ENCODE measurements at places on chromosomes 1 and 21. TPM values are rescaled to one million over a fixed set of nuclear protein-coding genes. Genes with fewer than 3 reads are reported as not detected.
A peak's percentile ranks its signal among the peaks of the same experiment; 100 is the strongest.

DNA sequence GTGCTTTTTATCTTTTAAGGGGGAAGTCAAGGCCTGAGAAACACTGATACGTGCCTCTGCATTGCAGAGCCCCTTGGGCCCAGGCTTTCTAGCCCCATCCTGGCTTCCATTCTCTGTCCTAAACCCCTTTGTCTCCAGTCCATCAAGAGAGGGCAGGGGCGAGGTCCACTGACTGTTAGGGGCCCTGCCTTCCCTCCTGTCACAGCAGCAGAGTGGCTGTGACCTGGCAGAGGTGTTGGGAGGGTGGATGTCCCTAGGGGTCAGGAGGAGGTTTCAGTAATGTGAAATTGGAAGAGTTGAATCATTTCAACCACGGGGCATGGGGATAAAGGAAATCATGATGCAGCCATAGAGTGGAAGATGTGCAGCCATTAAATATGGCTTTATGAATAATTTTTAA lies 24.0 kb downstream of the SOX13 start:
- DNase-seq, result no peak

PWP2 gene
- total RNA-seq, result 69.6 TPM

INTS7 gene
- 32.9 TPM for total RNA-seq

RGS8 gene
- total RNA-seq, result not detected

DEPDC1 gene
- total RNA-seq, result 20.9 TPM

GRCh38 chr1:185263292-185263691 lies 53.8 kb downstream of the IVNS1ABP start:
- DNase-seq, result no peak

ESRRG gene
- not detected for total RNA-seq

DNA sequence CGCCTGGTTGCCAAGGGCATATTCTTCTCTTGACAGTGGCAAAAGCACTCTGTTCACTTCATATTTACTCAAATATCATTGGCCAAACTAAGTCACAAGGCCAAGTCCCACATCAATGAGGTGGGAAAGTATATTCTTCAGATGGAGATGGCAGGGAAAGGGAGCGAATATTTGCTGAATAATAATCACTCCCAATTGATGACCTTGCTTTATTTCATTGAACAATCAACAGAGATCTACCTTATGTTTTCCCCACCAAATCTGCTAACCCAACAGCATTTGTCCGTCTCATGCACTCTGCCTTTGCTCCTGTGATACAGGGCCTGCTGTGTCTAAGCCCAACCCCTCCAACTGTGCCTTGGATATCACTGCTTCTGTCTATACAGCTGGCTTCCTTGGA lies 45.2 kb upstream of the PCP4 start:
- no peak for DNase-seq

RGS18 gene
- 4.0 TPM for total RNA-seq

- DNase-seq, result no peak
These were observed 45.1 kb upstream of the COP1 start for GRCh38 chr1:176252191-176252590.

- no peak for DNase-seq
These were observed 8.0 kb upstream of the DNAJB4 start for GRCh38 chr1:77996734-77997133.

ZSWIM5 gene
- total RNA-seq, result 1.4 TPM

DNA sequence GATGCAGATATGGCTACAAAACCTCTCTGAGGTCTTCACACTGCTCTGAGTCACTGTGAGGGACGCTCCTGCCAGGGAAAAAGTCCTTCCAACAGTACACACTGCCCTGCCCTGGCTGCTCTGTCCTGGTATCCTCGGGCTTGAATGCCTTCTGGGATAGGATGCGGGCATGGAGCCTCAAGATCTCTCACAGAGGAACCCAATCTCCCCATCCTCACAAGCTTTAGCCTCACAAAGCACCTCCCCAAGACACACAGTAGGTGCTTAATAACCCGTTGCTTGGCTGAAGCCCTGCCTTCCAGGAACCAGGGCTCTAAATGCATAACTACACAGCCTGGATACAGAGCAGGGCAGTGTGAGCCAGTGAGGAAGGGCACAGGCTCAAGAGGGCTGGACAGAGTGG lies 9.2 kb downstream of the RAP1GAP start:
- DNase-seq, result no peak

- DNase-seq, result no peak
These were observed 28.6 kb downstream of the PLPPR4 start for GRCh38 chr1:99292886-99293285.

CSMD2 gene
- total RNA-seq, result not detected

- no peak for DNase-seq
These were observed 825 bp downstream of the FABP3 start for GRCh38 chr1:31372051-31372450.

RHEX gene
- total RNA-seq, result 0.86 TPM

DNA sequence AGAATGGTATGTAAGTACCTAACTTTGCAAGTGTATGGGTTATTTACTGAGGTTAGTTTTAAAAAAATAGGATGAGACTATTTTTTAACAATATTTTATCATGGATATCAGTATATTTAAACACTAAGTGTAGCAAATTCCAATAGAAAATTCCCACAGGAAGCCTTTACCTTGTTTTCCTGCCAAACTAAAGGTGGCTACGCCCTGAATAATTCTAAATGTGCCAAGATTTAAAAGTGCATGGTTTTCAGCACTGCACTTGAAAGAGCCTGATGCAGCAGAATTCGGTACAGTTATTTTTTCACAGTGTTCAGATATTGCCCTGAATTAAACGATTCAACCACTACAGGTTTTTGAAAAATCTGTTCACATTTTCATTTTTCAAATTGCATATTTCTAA lies 1622.8 kb upstream of the B3GALT2 start:
- DNase-seq, result no peak

- DNase-seq, result no peak
These were observed 20.8 kb downstream of the LRRC52 start for GRCh38 chr1:165564561-165564960.

GRCh38 chr1:10878469-10878868 lies 82.0 kb upstream of the CASZ1 start:
- no peak for DNase-seq

DNA sequence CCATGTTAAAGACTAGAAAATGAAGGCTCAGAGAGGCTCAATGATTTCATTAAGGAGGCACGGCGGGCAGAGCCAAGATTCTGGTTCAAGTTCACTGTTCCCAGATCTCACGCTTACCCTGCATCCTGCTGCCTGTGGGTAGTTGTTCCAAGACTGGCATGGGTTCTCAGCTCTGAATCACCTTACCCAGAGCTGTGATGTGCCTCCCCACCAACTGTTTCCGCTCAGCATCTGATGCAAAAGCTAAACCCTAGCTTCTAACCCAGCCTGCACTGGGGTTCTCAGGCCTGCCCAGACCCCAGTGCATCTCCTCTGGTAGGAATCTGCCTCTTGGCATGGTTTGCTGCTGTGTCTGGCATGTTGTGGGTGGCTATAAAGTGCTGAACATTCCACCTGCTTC lies 11.8 kb downstream of the TNR start:
- DNase-seq, result no peak

DNA sequence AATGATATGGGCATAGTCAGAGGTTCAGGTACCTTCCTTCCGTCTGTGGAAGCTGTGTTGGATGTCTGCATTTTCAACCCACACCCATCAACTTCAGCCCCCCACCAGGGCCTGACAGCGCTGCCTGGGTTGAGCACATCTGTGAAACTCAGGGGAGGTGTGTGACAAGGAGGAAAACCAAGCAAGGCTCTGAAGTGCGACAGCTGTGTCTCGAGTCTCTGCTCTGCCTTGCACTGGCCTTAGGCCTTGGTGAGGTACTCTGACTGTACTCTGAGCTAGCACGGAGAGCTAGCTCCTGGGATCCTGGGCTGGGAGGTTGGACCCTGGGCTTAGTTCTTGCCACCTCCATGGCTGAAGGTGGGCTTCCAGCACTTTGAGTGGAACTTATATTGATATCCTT lies 9.1 kb downstream of the VANGL2 start:
- no peak for DNase-seq

- DNase-seq, result no peak
These were observed 175.3 kb downstream of the GALNT2 start for GRCh38 chr1:230242326-230242725.

DNA sequence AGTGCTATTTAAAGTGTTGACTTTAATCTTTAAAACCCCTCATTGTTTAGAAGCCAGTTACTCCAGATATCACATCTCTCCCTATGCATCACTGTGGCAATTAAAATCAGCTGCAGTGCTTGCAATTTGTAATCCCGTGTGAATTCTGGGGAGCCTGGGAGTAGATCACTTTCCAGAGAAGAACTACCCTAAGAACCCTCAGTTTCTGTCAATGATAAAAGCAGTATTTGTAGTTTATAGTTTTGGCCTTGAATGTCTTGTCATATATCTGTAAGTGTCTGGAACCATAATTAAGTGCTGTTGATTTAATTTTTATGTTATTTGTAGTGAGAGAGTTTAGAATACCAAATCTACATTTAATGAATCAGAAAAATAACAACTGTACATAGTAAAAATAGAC lies 5.5 kb upstream of the SPAG17 start:
- no peak for DNase-seq

DNA sequence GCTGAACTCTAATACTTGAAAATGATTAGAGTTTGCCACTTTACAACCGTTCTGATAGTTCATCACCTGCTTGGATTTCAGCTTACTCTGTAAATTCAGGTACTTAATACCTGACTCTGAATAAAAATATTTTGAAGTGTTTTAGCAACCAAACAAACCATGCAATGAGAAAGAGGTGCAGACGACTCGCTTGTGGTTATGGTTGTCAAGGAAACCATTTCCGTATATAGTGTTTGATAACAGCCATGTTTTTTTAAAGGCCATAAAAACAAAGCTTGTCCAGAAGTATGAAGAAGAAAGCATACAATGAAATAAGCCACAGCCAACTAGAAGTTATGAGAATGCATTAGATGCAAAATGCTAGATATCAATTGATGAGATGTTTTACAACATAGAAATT lies 167.2 kb upstream of the HMCN1 start:
- peak; percentile 66 for DNase-seq

AQP10 gene
- not detected for total RNA-seq

GRCh38 chr1:52641307-52641706 lies 8.3 kb downstream of the SHISAL2A start:
- no peak for DNase-seq

DNA sequence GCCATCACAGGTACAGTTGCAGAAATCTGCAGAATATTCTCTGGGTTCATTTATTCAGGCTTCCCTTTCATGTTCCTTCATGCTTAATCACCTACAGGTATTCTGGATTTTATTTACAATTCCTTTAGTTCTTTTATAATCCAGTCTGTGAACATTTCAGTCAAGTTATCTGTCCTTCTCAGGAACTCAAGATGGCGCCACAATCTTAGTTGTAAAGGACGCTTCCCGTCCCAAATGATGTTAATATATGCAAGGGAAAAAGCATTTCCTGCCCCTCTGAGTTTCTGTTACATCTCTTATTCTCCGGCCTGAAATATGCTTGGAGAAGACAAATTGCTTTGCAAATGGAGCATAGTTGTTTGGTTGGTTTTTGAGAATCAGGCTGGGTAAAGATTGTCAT lies 19.3 kb downstream of the F3 start:
- no peak for DNase-seq

GRCh38 chr21:26909972-26910371 lies 56.9 kb downstream of the ADAMTS5 start:
- DNase-seq, result no peak

PRDM15 gene
- 22.1 TPM for total RNA-seq

OPTC gene
- not detected for total RNA-seq

NBPF10 gene
- total RNA-seq, result 3.1 TPM

GRCh38 chr1:162229549-162229948 lies 147.1 kb downstream of the SPATA46 start:
- DNase-seq, result no peak

DNA sequence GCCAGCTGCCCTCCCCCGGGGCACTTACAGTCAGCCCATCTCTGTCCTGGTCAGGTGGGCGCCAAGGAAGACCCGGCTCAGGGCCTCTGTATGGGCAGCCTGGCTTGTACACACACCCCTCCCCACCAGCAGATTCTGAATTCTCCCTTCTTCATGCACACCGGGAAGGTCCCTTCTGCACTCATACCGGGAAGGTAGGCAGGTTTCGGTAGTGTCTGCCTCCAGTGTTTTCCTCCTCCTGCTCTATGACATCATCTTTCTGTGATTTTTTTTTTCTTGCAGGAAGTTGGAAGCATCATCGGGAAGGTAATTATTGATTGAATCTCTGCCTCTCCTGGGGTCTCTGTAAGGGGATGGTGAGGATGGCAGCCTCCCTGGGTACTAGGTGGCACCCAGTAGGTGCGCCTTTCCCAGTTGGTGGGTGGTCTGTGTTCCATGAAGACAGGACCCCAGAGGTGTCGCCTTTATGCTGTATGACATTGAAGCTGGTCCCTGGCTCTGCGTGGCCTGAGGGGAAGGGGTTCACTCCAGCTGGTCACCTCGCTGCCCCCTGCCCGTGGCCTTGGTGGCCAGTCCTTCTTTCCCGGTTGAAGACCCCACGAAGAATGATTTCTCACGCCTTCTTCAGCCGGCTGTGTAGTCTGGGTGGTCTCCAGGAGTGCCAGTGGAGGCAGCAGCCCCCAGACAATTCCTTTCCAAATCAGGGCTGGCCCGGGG lies 82.1 kb upstream of the COL6A1 start:
- peak; percentile 34 for DNase-seq

- no peak for DNase-seq
These were observed 57.2 kb upstream of the HMCN1 start for GRCh38 chr1:185676969-185677368.

- no peak for DNase-seq
These were observed 19.0 kb downstream of the CYB5RL start for GRCh38 chr1:54180701-54181360.

DNA sequence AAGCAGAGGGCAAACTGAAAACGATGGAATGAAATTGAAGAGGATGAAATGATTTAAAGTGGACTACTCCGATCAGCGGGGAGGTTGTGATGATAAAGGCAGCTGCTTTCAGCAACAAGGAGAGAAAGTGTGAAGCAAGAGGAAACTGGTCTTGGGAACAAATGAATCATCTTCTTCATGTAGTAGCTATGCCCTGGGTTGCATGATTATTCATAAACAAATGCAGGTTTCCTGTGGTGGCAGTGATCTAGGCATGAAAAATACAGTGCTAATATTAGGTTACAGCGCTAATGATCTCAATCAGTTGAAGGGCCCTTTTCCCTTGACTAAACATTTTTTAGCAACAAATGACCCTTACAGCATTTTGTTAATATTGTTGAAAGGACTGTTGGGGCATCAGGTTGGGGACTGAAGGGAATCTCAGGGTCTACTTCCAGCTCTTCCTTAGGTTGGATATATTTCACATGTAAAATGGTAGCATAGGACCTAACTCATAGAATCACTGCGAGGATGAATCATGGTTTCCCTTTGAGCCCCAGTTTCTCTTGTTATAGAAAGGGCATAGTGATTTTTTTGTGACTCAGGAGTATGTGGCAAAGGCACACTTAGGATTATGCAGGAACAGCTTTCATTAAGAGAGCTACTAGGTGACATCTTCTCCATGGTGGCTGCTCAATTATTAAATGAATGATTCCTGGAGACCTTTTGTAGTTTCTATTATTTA lies 1.9 kb upstream of the ZFYVE9 start:
- DNase-seq, result no peak

- no peak for DNase-seq
These were observed 33.1 kb upstream of the NFASC start for GRCh38 chr1:204837440-204838084.
